ENCODE measurements at places on chromosomes 4 and X.

DNA sequence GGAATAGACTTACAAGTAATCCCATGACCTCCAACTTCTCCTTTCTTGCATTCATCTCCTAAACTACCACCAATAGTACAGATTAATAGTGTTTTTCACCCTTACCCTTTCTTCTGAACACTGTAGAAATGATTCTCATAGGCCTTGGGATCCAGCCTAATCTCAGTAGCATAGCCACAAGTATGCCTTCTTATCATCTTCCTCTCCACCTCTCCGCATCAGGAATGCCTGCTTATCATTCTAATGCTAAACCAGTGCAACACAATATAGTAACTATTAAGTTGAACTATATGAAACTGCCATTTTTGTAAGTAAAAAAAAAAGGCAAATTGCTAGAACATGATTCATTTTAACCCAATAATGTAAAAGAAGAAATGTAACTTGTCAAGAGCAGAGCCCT is 79.5 kb upstream of the IL2 start:
- no peak for DNase-seq

GRCh38 chrX:102580891-102581290 is 18.4 kb upstream of the ARMCX5 start:
- no peak for DNase-seq

DNA sequence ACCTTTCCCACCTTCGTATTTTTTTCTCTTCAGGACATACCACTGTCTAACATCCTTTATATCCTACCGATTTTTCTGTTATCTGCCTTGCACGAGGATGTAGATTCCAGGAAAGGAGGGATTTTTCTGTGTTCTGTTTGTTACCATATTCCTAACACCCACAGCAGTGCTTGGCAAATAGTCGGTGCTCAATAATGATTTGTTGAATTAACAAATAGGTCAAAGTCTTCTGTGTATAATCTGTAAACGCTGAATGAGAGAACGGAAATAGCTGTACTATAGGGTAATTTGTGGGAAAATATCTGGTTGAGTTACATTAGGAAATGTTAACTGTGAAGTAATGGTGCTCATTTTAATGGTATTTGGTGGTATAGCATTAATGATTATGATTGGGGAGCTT is 81.5 kb downstream of the TMEM156 start:
- no peak for DNase-seq

DNA sequence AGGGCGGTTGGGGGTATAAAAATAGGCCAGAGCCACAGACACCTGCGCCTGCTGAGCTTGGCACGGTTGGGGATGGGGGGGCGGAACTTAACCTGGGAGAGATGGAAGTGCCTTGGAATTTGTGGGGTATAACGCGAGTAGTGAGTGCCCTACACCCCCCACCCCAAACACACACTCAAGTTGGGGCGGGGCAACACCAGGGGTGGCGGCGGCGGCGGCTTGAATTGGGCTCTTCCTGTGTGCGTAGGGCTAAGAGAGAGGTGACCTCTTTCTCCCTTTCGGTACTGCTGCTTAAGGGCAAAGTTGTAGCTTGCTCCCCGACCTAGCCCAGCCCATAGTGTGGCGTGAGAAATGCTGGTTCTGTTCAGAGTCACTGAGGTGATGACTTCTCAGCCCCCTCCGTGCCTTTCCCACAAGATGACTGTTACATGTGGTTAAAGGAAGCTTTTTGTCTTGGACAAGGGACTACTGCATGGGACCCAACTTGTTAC is 839 bp downstream of the STK26 start:
- peak; percentile 9 for DNase-seq

GRCh38 chr4:67292636-67293035 is 252.7 kb downstream of the CENPC start:
- no peak for DNase-seq

GRCh38 chrX:151922692-151923091 is 10.0 kb downstream of the MAGEA4 start:
- no peak for DNase-seq

DNA sequence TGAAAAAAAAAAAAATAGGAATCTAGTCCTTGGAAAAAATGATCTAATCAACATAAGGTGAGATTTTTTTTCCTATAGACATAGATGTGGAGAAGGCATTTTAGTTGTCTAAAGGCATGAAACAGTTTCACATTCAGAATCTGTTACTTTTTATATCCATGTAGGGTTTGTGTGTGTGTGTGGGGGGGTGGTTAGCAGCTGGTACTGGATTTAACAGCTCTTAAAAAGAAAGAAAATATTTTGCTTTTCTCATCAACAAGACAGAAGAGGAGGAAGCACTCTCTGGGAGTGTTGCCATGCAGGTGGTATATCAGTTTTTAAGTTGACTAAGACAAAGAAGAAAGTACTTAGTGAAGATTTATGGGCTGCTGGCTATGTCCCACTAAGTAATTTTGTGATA is 122.3 kb downstream of the VCX3B start:
- DNase-seq: no peak

All from stimulated activated CD8-positive, alpha-beta memory T cell treated with anti-CD3 and anti-CD28 coated beads, Interleukin-2, amount 100 ng/mL, for 1 hour (primary cell).